ENCODE measurements at places on chromosomes 7 and 10.
A peak's percentile ranks its signal among the peaks of the same experiment; 100 is the strongest.

DNA sequence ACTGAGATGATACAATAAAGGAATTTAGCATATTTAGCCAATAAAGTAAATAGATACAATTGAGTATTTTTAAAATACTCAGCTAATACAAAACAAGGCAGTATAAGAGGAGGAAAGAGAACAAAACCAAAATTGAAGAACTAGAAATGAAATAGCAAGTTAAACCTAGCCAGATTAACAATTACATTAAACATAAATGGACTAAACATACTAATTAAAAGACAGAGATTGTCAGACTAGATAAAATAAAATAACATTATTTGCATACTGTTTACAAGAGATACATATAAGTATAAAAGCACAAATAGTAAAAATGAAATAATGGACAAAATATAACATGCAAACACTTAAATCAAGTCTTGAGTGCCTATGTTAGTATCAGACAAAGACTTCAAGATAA lies 517.7 kb upstream of the PHF14 start:
- no peak for DNase-seq

DNA sequence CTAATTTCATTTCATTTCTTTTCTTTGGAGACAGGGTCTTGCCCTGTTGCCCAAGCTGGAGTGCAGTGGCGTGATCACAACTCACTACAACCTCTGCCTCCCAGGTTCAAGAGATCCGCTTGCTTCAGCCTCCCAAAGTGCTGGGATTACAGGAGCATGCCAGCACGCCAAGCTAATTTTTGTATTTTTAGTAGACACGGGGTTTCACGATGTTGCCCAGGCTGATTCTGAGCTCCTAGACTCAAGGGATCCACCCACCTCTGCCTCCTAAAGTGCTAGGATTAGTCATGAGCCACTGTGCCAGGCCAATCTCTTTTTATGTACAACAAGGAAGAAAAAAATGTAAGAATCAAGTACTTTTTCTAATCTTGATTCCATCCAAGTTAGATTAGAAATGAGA lies 10.7 kb upstream of the KMT2E start:
- no peak for DNase-seq

- no peak for DNase-seq
Observed at GRCh38 chr7:74438327-74438726, 15.4 kb upstream of the GTF2IRD1 start.

DNA sequence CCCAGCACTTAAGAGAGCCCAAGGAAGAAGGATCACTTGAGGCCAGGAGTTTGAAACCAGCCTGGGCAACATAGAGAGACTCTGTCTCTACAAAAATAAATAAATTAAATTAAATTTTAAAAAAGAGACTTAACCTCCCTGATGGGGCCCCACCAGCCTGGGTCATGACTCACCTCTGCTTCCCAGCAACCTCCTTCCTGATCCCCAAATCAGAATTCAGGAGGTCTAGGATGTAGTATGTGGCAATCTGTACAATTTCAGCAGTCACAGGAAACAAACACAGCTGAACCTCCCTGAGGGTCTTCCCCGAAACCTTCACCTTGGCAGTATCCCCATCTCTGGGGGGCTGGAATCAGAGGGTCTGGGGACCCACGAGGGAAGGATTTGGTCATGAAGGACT lies 9.7 kb upstream of the PPP1R35 start:
- DNase-seq: no peak

- DNase-seq: no peak
Observed at GRCh38 chr7:29140873-29141468, 5.4 kb downstream of the CPVL start.

GRCh38 chr7:87627634-87627994 lies 584 bp upstream of the RUNDC3B start:
- peak; percentile 26 for DNase-seq

DNA sequence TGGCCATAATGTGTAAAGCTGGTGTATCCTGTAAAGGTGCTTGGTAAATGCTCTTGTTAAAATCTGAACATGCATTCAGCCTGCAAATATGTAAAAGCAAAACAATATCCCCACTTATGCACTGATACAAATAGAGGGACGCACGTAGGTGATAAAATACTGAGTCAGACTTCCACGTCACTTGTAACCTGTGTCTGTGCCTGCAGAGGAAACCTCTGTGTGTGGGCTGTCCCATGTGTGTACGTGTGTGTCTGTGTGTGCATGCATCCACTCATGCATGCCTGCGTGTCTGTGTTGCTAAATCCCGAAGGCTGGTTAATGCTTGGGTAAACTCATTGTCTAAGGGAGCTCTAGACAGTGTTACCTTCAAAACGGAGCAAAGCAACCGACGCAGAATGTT lies 68.9 kb downstream of the KLF6 start:
- no peak for DNase-seq

GRCh38 chr7:71618278-71618677 lies 486.3 kb downstream of the GALNT17 start:
- no peak for DNase-seq

DNA sequence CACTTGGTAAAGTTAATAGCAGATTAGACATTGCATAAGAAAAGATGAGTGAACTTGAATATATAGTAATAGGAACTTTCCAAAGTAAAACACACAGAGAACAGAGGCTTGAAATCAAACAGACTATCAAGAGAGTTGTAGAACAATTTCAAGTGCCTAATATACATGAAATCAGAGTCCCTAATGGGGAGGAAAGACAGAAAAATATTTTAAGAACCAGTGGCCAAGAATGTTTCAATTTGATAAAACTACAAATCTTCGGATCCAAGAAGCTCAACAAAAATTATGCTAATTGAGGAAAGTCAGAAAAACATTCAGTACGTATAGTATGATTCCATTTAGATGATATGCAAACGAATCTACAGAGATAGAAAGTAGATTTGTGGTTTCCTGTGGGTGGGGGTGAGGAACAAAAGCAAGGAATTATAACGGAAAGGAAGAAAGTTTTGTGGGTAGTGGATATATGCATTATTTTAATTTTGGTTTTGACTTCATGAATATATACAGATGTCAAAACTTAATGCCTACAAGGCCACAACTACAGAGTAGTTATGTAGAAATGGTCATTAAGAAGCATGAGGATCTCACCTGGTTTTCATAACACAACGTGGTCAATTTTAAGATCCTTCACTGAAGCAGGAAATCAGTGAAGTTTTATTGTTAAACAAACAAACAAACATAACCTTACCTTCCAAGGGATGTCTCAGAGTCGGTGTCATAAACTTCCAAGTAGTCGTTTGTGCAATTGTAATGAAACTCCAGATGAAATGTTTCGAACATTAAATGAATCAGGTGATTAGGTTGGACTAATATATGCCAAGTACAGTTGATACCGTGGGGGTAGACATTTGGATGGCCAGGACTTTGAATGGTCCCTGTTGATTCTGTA lies 62.0 kb downstream of the CUBN start:
- DNase-seq: no peak

- no peak for DNase-seq
Observed at GRCh38 chr10:78296785-78297184, 263.1 kb downstream of the RPS24 start.

GRCh38 chr10:92550924-92551323 lies 23.0 kb downstream of the IDE start:
- no peak for DNase-seq

GRCh38 chr10:109919220-109919619 lies 4.1 kb downstream of the XPNPEP1 start:
- no peak for DNase-seq

GRCh38 chr7:121313220-121313792 lies 15.5 kb upstream of the WNT16 start:
- DNase-seq: no peak

DNA sequence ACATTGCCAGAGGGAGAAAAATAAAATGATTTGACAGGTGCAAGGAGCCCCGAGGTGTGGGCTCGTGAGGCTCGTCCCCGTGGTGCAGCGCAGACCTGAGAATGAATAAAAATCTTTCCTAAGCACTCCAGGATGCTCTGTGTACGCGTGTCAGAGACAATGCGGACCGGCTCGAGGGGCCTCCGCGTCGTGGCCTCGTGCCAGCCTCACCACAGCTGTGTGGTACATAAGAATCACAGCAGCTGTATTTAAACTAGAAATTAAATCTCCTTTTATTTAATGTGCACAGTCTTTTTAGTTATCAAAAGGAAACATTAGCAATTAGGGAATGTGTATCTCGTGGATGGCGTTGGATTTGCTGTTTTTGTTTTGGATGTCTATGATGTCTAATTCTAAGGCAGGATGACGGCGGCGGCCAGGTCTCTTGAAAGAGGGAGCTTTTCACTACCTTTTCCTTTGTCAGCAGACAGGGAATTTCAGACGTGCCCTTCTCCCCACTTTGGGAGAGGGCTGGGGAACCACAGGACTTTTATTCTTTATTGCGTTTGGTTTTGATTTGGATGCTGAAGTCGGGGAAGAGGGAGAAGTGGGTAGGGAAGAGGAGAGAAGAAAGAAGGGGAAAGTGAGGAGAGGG lies 365.3 kb upstream of the SHH start:
- DNase-seq: no peak

DNA sequence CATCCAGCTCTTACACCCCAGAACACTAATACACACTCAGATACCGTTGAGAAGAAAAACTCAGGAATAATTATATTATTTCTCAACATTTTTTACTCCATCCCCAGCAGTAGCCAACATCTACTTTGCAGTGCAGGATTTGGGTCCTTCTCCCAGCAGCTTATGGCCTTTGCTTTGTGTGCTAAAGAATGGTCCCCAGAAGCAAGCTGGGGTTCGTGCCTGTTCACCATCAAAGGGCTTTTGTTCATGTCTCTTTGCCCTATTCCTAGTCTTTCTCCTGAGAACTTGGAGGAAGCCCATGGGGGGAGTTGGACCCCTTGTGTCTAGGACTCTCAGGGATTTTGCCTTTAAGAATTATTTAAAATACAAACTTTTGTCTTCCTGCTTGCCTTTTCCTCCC lies 100.4 kb downstream of the ZNF277 start:
- DNase-seq: no peak

GRCh38 chr7:31702354-31702753 lies 15.3 kb downstream of the PPP1R17 start:
- no peak for DNase-seq

DNA sequence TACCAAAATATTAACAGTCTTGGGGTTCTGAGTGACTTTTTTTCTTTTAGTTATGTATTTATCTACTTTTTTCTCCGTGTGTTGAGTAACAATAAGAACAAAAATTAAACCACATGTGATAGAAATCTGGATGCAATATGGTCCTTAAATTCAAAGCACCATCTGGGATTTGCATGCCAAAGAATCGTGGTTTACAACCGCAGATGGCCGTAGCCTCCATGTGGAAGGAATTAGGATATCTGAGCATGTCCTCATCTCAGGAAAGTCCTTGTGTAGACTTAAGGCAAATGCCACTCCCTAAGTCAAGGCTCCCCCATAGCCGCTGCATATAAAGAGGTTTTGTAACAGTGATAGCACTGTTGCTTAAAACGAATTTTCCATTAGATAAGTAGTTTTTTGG lies 304.0 kb downstream of the ZEB1 start:
- DNase-seq: no peak

GRCh38 chr7:42645906-42646305 lies 266.0 kb downstream of the C7orf25 start:
- no peak for DNase-seq

DNA sequence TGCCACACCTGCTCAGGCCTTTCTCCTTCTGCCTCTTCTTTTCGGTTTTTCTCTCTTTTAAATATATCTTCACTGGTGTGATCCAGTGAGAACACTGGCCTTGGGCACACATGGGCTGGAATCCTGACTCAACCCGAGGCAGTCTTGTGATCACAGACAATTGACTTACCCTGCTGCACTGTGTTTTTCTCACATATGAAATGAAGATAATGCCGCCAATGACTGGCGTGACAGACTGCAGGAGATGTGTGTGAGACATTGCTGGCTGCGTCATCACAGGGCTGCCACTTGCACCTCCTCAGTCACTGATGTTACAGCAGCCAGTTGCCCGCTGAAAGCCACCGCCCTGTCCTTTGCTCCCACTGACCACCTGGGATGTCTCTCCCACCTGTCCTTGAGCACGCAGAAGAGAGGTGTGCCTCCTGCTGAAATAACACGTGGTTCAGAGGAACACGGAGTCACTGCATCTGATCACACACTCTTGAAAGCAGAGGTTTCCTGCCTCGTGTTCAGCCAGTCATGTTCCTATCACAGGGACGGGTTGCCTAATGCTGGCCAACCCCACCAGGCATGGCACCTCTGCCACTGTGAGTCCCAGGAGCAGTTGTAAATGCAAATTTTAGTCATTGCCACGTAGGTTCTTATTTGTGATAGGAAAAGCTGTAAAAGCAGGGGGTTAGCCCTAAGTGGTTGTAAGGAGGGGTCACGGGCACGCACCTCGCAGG lies 124.6 kb upstream of the LANCL2 start:
- no peak for DNase-seq

DNA sequence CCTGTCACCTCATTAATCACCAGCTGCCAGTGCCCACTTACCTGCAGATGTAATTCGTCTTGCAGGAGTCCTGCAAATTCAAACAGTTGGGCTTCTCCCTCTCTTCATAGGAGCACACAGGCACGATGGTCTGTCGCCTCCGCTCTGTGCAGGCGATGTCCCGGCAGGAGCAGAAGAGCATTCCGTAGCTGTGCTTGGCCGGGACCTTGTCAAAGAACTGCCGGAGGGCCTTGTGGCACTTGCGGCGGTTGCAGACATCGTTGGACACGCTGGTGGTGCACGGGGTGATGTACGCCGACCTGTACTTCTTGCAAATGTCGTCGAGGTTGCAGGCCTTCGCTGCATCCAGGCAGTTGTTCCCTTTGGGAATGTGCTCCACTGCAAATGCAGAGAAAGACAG lies 147.8 kb downstream of the GFRA1 start:
- no peak for DNase-seq

GRCh38 chr7:70762696-70763095 lies 369.2 kb upstream of the GALNT17 start:
- DNase-seq: no peak

- DNase-seq: no peak
Observed at GRCh38 chr10:21649454-21649872, 115.4 kb downstream of the MLLT10 start.

GRCh38 chr10:31128536-31128935 lies 96.9 kb upstream of the ZNF438 start:
- no peak for DNase-seq

DNA sequence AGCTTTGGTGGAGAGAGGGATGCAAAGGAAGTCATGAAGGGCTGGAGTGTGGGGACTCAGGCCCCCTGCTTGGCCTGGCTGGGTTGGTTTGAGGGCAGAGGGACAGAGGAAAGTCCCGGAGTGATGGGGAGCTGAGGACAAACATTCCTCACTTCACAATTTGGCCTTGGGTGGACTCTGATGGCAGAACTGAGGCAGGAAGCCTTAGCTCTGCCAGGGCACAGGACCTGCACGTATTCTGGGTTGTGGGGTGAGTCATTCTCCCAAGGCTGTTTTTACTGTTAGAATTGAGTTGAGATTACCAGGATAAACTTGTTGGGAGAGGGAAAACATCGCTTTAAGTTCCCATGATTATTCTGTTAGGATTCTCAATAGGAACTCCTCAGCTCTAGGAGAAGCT lies 2.6 kb downstream of the GOLGA7B start:
- DNase-seq: no peak

- no peak for DNase-seq
Observed at GRCh38 chr10:30980951-30981616, 50.6 kb downstream of the ZNF438 start.
